ENCODE measurements at places on chromosomes 6 and 20.

- DNase-seq = no peak
These were observed 54.3 kb downstream of the RWDD2A start for GRCh38 chr6:83247471-83247870.

DNA sequence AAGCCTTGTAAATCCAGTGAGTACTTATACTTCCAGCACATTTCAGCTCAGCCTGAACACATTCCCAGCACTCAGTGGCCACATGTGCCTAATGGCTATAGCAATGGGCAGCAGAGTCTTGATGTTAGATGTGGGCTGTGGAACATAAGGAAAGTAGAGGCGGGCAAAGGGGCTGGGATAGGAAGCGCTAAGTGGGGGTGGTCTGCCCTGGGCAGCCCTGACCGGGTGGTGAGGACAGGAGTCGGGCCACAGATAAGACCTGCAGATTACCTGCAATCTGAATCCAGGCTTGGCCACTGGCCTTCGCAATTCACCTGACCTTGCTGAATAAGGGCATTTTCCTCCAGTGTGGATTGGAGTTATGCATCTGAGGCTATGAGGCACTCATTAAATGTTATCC is 11.1 kb upstream of the HMGA1 start:
- no peak for DNase-seq

GRCh38 chr6:170063851-170064602 is 226.9 kb downstream of the DLL1 start:
- no peak for DNase-seq

DNA sequence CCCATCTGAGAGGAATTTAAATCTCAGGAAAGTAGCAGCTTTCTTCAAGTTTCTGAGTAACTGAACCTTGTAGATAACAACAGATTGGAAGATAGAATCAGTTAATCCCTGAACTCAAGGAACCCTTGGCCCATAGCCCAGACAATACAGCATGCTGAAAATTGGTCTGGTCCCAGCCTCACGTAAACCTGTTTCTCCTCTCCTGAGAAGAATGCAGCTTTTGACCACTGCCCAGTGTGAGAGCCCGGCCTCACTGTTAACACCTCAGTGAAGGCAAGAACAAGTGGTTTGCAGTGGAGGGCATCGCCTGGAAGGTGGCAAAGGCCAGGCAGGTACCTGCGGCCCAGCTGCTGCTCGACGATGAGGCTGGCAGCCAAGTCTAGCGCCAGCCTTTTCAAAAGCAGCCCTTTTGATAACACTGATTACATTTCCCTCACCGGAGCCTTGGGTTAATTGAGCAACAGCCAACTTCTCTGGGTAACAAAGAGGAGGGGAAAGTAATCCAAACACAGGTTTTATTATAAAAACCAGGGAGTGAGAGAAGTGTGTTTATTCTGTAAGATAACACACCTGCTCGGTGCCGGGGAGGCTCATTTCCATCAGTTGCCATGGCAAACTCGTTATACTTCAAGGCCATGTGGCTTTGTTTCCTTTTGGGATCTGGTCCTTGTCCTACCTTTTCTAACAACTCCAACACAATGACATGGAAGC is 54.0 kb downstream of the TRAF3IP2 start:
- DNase-seq = peak; percentile 84

GRCh38 chr6:142355520-142356174 is 53.8 kb downstream of the ADGRG6 start:
- DNase-seq = no peak

DNA sequence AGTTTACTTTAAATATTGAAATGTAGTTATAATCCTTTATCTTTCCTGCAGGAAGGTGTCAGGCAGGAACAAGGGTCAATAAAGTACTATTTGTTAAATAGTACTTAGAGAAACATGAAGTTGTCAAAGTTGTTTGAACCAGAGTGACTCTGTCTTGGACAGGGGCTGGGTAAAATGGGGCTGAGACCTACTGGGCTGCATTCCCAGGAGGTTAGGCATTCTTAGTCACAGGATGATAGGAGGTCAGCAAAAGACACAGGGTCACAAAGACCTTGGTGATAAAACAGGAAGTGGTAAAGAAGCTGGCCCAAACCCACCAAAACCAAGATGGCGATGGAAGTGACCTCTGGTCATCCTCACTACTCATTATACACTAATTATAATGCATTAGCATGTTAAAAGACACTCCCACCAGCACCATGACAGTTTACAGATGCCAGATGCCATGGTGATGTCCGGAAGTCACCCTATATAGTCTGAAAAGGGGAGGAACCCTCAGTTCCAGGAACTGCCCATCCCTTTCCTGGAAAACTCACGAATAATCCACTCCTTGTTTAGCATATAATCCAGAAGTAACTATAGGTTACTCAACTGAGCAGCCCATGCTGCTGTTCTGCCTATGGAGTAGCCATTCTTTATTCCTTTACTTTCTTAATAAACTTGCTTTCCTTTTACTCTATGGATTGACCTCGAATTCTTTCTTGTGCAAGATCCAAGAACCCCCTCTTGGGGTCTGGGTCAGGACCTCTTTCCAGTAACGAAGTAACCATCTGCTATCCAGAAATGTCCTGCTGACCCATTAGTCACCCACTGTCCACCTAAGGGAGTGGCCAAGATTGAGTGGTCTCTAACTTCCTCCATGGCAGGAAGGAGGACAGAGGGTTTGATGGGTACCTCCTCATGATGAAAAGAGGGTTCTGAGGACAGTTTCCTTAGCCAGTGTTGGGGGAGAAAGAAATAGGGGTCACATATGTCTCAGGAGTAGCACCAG is 19.6 kb downstream of the SLC22A2 start:
- DNase-seq = no peak
